Right lung (tissue), 10 donors: ENCODE measurements at places on chromosomes 4 and X.

- DNase-seq = peak; percentile 29
These were observed 69.2 kb upstream of the PNPLA4 start for GRCh38 chrX:7996414-7996813.

GRCh38 chr4:1592709-1593417, 91.2 kb downstream of the FAM53A start:
- no peak for DNase-seq

DNA sequence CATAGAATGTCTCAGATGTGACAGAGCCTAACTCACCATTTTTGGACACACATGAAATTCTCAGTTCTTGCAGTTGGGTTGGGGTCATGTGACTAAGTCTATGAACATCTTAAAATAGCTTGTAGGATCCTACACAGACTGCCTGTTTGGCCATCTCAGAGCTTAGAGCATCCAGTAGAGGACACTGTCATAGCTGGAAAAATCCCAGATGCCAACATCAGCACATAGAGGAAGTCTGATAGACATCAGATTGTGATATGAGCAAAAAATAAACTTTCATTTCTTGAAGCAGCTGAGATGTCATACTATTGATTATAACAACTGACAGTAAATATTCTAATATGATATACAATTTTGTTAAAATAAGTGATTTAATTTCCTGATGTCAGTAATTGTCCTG, 207.1 kb downstream of the TRAM1L1 start:
- DNase-seq = no peak

DNA sequence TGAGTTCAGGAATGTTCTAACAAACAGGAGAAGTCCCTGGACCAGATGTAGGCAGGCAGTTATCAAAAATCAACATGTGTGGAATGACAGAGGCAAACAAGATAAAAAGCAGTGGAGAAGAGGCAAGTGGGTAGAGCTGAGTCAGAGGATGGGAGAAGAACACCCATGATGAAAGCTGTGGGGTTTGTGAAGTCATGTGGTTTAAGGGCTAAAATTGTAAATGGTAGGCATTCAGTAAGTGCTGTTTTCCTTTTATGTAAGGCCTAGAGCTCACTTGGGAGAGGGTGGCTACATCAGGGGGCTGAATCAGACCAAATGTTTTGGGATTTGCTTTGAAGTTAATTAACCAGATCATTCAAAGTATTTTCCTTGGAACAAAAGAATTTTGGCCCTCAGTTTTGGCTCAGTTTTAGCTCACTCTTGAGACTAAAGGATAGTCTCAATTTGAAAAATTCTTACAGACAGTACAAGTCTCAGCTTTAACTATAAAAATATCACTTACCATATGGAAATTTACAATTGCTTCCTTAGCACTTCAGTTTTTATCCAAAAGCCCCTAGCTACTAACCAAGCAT, 114.5 kb upstream of the PCDH7 start:
- no peak for DNase-seq

GRCh38 chrX:29870608-29871007, 344.8 kb upstream of the MAGEB2 start:
- DNase-seq = no peak

DNA sequence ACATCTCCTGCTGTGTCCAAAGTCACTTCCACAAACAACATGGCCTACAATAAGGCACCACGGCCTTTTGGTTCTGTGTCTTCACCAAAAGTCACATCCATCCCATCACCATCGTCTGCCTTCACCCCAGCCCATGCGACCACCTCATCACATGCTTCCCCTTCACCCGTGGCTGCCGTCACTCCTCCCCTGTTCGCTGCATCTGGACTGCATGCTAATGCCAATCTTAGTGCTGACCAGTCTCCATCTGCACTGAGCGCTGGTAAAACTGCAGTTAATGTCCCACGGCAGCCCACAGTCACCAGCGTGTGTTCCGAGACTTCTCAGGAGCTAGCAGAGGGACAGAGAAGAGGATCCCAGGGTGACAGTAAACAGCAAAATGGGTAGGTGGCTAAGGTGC, 123.9 kb downstream of the PDLIM5 start:
- DNase-seq = no peak

- DNase-seq = no peak
These were observed 43.2 kb downstream of the SAT1 start for GRCh38 chrX:23826216-23826615.

DNA sequence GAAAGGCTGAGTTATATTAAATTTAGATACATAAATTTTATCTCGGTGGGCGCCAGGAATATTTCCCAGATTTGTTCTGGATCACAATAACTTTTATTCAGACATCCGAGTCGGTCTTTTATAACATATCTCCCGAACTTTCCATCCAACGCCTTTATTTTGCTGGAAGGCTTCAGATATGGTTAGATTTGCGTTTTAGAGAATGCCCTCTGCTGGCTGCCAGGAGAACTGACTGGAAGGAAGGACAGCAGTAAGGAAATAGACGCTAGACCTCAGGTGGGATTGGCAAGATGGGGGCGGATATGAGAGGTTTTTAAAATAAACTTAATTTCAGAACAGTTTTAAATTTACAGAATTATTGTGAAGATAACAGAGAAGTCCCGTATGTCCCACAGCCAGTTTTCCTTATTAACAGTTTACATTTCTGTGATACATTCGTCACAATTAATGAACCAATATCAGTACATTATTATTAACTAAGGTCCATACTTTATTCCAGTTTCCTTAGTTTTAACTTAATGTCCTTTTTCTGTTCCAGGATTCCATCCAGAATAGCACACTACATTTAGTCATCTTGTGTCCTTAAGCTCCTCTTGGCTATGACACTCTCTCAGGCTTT, 4.6 kb upstream of the KANTR start:
- no peak for DNase-seq

GRCh38 chrX:118974088-118974907, at the start of gene LONRF3:
Gene LONRF3 (plus strand): TSS chrX:118974618. CDS start chrX:118974781, 163 bp downstream.
- no peak for DNase-seq

DNA sequence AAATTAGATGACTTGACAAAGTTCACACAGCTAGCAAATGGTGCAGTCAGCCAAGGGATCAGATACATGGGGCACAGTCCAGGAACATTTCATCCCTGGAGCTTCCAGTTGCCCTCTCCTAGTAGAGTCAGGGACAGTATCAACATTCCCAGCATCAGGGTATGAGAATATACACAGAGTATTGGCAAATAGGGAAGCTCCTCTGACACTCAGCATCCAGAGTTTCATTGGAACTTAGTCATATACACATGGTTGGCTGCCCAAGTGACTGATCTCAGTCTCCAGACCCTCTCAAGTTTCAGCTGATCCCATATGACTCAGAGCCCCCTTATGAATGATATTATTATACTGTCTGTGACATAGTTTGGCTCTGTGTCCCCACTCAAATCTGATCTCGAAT, 13.7 kb upstream of the KCTD8 start:
- DNase-seq = no peak

- no peak for DNase-seq
These were observed 357.4 kb downstream of the STIM2 start for GRCh38 chr4:27218013-27218412.

DNA sequence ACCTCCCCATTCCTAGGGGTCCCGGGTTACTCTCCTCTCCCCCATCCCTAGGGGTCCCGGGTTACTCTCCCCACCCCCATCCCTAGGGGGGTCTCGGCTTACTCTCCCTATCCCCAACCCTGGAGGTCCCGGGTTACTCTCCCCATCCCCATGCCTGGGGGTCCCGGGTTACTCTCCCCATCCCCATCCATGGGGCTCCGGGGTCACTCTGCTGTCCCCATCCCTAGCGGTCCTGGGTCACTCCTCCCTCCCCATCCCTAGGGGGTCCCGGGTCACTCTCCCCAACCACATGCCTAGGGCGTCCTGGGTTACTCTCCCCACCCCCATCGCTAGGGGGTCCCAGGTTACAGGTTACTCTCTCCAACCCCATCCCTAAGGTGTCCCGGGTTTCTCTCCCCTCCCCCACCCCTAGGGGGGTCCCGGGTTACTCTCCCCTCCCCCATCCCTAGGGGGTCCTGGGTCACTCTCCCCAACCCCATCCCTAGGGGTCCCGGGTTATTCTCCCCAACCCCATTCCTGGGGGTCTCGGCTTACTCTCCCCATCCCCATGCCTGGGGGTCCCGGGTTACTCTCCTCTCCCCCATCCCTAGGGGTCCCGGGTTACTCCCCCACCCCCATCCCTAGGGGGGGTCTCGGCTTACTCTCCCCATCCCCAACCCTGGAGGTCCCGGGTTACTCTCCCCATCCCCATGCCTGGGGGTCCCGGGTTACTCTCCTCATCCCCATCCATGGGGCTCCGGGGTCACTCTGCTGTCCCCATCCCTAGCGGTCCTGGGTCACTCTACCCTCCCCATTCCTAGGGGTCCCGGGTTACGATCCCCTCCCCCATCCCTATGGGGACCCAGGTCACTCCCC, 821 bp downstream of the ASMTL start:
- no peak for DNase-seq

- DNase-seq = no peak
These were observed 53.6 kb downstream of the NSG1 start for GRCh38 chr4:4440333-4441061.

- no peak for DNase-seq
These were observed 12.4 kb downstream of the SH3KBP1 start for GRCh38 chrX:19875050-19875431.

DNA sequence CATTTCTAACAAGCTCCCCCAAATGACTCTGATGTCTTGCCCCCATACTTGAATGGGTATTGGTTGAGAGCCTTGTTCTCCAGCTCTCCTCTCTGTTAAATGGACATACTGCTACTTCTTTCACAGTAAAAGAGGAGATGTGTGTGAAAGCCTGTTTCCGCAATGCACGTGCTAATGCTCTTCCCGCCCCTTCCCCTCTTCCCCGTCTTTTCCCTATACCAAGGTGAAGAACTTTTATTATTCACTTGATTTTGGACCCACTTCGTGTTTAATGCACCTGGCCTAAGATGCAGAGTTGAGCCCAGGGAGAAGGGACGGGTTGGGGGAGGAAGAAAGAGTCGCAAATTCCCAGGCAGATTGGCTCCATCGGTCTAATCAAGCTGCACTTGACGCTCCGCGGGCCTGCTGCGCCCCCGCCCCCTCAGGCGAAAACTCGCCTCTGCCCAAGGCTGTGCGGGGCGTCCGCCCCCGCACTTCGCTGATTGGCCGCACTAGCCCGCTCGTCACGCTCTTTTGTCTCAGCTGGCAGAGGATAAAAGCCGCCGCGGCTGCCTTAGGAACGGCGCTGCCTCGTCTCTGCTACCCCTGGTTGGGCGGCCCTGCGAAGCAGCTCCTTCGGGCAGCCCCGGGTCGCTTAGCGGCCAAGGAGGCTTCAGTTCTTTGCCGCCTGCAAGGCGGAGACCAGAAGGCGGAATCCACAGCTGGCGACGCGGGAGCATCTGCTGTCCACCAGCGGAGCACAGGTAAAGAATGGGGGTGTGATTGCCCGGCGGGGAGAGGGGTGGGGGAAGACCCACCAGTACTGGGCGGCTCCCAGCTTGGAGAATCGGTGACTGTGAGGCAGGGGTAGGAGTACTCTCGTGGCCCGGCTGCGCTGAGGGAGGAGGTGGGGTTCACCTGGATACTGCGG, at the start of gene ZCCHC12:
Gene ZCCHC12 (plus strand): TSS at position 562 of the 910 bp plus-strand sequence. CDS start 1,421 bp downstream, outside the sequence.
- DNase-seq = peak; percentile 49
